ENCODE measurements at places on chromosomes 7 and 10.

DNA sequence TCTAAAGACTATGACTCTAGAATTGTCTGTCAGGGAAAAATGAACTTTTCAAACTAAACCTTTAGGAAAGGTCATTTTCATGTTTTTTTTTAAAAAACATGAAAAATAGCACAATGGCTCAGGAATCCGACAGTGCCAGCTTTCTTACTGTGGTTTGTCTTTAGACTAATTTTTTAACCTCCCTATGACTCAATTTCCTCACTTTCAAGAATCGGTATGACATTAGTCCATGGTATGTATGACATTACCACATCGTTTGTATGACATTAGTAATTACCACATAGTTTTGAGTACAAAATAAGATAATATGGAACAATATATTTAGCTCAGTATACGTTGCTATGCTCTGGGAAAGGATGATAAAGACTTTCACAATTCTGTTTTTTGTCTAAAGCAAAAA, 383.2 kb downstream of the PTPRN2 start:
- no peak for DNase-seq

GRCh38 chr10:59905731-59906416, 482 bp downstream of the CCDC6 start:
- DNase-seq = no peak

GRCh38 chr7:143979359-143979758, 20.8 kb upstream of the OR6B1 start:
- no peak for DNase-seq

GRCh38 chr10:87722716-87723115, 63.0 kb downstream of the PAPSS2 start:
- no peak for DNase-seq

DNA sequence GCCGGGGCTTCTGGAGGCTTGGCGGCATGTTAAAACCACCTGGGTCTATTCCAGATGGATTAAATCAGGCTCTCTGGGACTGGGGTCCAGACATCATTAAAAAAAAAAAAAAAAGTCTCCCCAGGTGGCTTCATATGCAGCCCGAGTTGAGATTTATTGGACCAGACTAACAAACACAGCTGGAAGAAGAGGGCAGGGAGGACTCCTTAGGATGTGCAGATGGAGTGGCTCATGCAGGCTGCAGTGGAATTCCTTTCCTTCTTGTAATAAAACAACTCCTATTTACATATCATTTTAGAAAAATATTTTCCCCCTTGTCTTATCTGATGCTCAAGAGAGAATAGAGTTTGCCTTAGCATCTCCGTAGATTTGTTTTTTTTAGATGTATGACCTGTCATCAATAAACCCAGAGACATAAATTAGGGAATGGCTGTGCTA, 238.1 kb downstream of the CAMK1D start:
- no peak for DNase-seq

GRCh38 chr7:130486954-130487436, 4.9 kb upstream of the MEST start:
- DNase-seq = no peak

DNA sequence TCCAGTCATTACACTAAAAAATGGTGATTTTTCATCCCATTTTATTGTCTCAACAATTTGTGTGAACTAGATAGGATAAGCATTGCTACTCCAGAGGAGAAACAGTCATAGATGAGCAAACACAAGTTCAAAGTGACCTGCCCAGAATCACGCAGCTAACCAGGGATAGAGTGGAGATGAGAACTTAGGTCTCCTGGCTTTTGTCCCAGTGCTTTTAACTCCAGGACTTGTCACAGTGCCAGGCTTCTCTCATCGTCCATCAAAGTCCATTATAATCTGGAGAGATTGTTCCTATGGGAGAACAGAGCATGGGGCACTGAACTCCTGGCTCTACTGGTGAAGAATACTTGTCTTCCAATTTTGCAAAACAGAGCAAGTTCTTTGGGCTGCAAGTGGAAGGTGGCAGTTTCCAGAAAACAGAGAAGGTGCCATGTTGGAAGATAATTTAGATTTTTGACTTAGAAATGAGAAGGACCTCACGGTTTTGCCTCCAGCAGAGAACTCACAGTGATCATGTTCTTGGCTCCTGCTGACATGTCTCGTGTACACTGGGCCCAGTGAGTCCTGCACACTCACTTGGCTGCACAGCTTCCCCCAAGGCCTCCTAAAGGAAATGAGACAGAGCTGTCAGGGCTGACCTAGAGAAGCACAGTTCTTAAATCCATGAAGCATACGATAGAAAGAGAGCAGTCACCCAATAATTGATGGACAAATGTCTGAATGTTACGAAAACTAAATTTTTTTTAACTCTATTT, 322.9 kb upstream of the NRP1 start:
- no peak for DNase-seq

DNA sequence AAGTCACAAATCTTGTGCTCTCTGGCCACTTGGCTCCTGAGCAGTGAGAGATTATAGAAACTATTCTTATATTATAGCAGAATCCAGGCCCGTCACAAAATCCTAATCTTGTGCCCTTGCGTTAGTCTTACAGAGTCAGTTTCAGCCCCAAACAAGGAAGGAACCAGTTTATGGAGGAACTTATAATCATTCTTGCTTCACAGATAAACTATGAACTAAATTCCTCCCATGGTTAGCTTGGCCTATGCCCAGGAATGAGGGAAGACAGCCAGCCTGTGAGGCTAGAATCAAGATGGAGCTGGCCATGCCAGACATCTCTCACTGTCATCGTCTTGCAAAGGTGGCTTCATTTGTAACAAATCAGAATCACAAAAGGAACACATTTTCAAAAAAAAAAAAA, 199.7 kb upstream of the PITRM1 start:
- DNase-seq = no peak

GRCh38 chr7:133936074-133936473, 191.1 kb upstream of the LRGUK start:
- no peak for DNase-seq

DNA sequence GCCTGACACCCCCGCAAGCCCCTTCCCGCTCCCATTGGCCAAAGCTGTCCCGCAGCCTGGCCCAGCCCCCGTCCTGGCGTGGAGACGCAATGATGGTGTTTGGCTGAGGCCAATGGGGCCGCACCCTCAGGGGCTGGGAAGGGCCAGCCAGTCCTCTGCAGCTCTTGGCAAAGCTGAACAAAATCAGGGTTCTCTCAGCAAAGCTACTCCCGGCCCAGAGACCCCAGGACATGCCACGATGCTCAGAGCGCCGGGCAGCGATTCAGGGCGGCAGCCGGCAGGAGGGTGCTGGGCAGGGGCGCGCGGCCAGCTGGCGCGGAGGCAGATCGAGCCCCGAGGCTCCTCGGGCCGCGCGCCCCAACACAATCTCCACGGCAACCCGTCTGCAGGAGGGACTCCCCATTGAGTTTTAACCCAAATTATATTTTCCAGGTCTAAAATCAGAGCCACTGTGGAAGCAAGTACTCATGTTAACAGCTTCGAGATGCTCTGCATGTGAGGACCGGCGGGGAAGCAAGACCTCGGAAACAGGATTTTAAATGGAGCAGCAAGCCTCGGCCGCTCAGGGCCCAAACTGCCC, 8.8 kb upstream of the CNPY1 start:
- no peak for DNase-seq

- no peak for DNase-seq
Observed at GRCh38 chr7:116809636-116810266, 52.6 kb upstream of the CAPZA2 start.

DNA sequence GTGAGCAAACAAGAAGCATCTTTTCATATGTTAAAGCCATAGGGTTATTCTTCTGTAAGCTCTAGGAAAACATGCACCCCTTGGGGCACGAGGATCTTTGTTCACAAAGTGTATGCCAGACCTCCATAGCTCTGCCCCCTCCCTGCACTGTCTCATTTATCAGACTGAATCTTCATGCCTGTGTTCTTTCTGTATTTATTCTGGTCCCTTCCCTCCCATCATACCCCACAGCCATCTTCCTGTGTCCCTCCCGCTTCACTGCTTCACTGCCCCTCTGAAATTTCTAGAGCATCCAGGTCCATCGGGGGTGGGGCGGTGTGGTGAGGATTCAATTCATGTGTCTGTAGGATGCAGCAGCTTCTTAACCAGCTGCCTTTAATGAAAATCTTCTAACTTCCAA, 7.5 kb downstream of the EPHB6 start:
- no peak for DNase-seq

- DNase-seq = no peak
Observed at GRCh38 chr7:66521675-66522074, 107.0 kb upstream of the KCTD7 start.

- DNase-seq = no peak
Observed at GRCh38 chr10:69481811-69482524, 30.7 kb downstream of the TSPAN15 start.

DNA sequence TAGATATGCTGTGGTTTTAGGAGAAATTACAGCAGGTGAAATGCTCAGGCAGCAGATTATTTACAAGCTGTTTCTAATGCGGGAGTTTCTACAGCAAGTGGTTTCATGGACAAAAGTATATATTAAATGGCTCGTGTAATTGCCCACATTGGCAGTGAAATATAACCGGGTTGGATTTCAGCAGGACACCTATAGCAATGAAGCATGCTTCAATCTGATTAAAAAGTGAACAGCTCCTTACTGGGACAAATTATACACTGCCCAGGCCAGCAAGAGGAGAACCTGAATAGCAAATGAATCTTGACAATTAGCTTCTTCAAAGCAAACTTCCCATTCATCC, 35.2 kb upstream of the LYZL1 start:
- DNase-seq = no peak

GRCh38 chr10:89115876-89116627, 91.1 kb downstream of the CH25H start:
- no peak for DNase-seq

DNA sequence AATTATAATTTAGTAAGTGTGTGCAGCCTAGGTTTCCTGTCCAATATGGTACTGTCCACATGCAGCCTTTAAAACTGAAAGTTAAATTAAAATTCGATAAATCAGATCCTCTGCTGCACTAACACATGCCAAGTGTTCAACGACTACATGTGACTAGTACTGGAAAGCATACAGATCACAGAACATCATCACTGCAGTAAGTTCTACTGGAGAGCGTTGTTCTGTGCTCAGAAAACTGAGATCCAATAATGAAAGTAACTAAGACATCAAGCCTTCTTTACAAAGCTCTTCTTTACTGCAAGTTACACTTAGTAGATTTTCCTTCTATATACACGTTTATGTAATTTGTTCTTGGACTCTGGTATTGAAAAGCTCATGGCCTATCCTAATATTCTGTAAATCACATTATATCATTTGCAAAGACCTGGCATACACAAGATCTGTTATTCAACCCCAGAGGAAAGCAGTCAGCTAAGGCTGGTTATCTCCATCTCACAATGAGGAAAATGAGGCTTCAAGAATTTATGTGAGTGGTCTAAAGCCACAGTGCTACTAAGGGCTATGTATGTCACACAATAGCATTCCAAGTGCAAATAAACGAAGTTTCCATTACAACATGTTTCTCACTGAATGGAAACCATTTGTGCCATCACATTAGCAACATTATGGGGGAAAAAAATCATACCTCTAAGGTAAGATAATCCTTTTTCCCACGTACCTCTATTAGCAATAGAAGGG, 77.6 kb downstream of the VPS41 start:
- no peak for DNase-seq

DNA sequence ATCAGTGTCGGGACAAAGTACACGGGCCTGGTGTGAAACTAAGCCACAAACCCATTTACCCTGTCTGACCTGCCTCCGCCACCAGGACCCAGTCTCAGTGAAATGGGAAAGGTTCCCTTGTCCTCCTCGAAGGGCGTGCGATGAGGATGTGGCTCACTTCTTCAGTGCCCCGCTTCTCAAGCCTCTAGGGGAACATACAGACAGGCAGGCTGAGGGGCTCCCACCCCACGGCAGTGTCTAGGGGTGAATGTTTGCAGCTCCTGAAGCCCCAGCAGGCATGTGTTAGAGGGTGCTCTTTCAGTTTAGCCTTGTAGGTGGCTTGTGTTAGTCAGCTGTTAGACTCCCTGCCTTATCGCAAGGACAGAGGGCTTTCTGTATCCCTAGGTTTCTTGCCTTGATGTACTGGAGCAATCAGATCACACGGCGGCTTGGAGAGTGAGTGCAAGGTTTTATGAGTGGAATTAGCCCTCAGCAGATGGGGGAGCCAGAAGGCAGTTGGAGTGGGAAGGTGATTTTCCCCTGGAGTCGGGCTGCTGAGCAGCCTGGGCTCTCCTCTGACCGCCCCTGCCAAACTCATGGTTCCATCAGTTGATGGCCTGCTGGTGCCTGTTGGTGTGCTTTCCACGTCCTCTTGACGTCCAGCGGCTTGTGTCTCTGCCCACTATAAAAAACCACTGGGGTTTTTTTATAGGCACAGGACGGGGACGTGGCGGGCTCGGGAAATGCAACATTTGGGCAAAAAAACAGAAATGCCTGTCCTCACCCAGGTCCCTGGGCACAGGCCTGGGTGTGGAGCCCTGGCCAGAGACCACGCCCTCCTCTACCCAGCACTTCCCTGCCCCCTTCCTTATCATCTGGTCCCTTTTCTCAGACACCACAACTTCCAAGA, 759 bp downstream of the NUDT1 start:
- DNase-seq = no peak

GRCh38 chr10:94066411-94066810, 72.7 kb downstream of the PLCE1 start:
- DNase-seq = no peak

GRCh38 chr7:95446618-95447017, 11.8 kb upstream of the PON2 start:
- DNase-seq = no peak

DNA sequence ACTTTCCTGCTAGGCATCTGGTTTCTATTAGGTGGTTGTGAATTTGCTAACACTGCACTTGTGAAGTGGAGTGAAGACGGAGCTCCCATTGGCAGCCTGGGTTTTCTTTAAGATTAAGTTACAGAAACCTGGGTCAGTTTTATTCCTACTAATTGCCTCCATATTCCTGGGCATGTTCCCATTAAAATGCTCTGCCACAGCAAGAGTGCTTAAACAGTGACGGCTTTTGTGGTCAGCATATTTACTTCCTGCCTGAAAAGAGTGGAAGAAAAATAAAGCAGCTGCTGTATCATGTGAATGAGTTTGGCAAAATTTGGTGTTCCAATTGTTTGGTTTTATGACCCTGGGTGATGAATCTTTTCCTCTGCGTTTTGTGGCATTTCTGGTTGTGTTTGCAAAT, 96.9 kb upstream of the PLXDC2 start:
- no peak for DNase-seq

- no peak for DNase-seq
Observed at GRCh38 chr10:49000437-49001398, 61.1 kb upstream of the LRRC18 start.

- no peak for DNase-seq
Observed at GRCh38 chr10:112986544-112987190, 36.6 kb downstream of the TCF7L2 start.

GRCh38 chr10:62625484-62625883, 179.0 kb upstream of the ADO start:
- DNase-seq = no peak

DNA sequence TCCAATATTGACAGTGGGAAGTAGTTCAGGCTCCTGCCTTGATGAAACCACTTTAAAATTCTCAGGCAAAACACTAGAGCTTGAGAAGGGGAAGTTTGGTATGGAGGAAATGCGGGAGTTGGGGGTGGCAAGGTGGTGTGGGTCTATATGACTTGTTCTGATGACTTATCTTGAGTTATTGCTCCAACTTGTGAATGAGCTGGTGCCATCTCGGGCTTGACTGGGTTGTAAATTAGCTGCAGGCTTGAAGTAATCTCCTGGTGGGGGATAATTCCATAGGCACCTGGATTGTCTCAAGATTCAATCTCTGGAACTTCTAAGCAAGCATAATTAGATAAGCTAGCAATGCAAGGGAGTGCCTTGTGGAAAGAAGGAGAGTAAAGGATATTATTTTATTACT, 29.0 kb downstream of the MRPL32 start:
- DNase-seq = no peak
